Stimulated activated CD4-positive, alpha-beta T cell treated with anti-CD3 and anti-CD28 coated beads, Interleukin-2, amount 100 ng/mL, for 4 hours (primary cell): ENCODE measurements at places on chromosomes 2 and 18.

DNA sequence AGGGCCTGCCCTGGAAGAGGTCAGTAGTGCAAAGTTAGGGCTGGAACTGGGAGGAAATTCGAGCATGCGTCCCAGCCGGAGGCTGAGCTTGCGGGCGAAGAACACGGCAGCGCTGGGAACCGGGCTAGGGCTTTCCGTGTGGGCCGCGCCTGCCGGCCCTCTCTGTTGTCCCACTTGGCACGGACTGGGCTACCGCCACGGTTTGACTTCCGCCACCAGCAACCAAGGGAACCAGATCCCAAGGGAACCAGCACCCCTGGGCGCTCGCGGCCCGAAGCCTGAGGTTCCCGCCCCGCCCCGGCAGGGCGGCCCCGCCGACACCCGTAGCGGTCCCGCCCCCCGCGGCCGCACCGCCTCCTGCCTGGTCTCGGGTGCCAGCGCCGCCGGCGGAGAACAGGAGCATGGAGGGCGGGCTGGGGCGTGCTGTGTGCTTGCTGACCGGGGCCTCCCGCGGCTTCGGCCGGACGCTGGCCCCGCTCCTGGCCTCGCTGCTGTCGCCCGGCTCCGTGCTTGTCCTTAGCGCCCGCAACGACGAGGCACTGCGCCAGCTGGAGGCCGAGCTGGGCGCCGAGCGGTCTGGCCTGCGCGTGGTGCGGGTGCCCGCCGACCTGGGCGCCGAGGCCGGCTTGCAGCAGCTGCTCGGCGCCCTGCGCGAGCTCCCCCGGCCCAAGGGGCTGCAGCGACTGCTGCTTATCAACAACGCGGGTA, at the start of gene SPR:
Gene SPR, plus strand, starts transcription at position 377 of the 708 bp plus-strand sequence. Its CDS starts 25 bp downstream, at position 402.
- peak; percentile 45 for DNase-seq

GRCh38 chr2:54040685-54041084, 69.9 kb upstream of the PSME4 start:
- no peak for DNase-seq

DNA sequence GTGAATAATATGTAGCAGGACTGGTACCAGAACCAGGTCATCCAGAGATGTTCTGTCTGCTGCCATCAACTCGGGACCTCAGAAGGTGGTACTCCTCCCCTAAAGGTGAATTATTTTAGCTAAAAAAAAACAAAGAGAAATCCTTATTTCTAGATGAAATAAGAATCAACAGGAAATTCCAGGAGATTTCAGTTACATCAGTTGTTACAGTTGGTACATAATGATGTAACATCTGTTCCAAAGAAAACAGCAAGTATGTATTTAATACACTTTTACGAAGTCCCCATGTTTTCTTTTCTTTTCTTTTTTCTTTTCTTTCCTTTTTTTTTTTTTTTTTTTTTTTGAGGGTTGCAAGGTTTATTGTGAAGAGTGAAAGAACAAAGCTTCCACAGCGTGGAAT, 33.6 kb upstream of the CD28 start:
- no peak for DNase-seq

DNA sequence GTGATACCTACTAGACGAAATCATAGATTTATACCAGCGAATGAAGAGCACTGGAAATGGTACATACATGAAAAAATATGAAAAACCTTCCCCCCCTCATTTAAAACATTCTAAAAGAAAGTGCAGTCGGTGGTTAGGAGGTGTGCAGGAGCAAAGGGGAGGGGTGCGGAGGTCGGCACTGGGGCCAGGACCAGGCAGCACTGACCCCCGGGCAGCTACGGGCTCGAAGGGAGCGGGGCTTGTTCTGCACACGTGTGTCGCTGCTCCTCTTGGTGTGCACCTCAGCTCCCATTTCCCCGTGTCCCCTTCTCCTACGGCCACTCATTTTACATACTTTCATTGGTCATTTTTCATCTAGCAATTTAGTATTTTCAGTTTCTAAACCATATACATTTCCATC, 89.0 kb downstream of the LAMA1 start:
- no peak for DNase-seq

DNA sequence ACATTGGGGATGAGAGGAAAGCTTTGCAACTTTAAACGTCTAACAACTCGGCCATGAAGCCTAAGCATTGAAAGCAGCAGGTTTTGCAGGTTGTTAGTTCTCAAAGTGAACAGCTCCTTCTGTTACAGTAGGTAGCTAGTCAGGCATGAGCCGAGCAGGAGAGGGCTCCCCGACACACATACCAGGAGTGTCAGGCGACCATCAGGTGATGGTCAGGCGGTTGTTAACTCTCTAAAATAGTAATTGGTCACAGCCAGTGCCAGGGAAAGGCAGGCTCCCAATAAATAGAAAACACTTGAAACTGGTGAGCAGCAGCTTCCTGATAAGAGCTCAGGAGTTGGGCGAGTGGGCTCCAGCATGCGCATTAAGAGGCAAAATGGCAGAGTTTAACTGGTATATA, 53.5 kb upstream of the DAPL1 start:
- DNase-seq: no peak
